ENCODE measurements at places on chromosomes 16 and 17.

- DNase-seq, result no peak
These were observed 56.3 kb downstream of the SF3B3 start for GRCh38 chr16:70579648-70580630.

GRCh38 chr16:29962344-29962994, 590 bp downstream of the TMEM219 start:
- no peak for DNase-seq

DNA sequence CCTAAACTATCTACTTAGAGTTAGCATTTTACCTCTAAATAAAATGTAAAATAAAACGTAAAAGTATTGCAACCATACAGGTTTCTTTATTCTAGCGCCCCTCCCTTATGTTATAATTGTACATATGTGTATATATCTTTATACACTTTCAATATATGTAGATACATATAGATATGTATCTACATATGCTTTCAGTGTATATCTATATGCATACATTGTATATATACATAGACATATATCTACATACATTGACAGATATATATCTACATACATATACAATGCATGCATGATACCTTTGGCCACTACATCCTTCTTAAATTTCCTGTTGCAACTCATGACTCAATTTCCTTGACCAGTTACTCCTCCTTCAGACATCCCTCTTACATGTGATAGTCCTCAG, 16.7 kb downstream of the BPTF start:
- DNase-seq, result no peak

DNA sequence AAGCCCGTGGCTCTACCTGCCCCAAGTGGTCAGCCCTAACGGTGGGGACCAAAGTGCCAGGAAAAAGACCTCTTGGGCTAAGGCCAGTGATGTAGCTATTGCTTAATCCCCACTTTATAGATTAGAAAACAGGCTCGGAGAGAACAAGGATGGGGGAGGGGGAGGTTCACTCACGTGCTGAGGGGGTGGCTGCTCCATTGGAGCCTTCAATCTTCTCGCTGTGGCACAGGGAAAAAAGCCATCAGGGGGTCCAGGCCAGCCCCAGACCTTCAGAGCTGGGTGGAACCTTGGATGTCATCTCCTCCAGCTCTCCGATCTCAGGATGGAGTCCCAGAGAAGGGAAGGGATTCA, 45.9 kb downstream of the SRCIN1 start:
- no peak for DNase-seq

DNA sequence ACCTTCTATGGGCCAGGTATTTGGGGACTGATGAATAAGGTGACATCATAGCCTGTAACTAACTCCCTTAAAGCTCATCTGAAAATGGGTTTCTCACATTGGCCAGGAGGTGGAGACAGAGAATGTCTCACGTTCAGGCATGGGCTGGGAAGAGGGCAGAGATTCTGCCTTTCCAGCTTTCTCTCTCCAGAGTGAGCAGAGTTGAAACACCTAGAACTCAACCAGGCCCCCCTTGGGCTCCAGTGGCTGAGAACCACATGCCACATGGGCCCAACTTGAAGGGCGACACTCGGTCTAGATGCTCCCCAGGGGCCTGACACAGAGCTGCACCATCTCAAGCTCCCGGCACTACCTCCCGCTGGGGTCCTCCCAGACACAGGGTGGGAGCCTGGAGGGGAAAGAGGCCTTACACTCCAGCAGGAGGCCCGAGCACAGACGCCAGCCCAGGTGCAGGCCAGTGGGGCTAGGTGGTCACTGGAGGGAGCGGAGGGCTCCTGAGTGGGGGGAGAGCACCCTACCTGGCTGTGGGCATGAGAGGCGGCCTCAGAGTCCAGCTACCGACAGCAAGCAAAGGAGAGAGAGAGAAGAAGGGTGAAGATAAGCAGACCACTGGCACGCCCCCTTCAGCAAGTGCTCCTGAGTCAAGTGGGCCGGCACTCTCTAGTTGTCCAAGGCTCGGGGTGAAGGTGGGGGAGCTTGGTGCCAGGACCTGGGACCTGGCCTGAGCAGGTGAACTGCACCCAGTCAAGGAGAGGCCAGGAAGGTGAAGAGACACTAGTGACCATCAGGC, 55.9 kb downstream of the MYO18A start:
- no peak for DNase-seq

GRCh38 chr17:76467809-76468633, 618 bp downstream of the AANAT start:
- DNase-seq, result no peak

DNA sequence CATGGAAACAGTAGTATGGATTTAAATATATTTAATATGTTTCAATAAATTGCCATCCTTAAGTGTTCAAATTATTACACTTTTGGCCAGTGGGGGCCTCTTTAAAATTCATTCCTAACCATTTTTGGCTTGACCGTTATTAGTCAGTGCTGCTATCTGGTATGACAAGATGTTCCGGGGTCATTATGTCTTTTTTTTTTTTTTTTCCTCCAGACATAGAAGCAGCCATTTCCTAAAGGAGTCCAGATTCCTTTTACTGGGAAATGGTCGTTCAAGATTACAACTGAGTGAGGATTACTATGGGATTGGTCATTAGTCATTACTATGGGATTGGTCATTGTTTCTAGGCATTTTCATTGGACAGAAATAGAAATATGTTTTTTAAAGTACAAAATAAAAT, 53.4 kb downstream of the NF1 start:
- no peak for DNase-seq

All from effector CD4-positive, alpha-beta T cell (primary cell).